Right lung (tissue), 10 donors: ENCODE measurements at places on chromosomes 11 and 22. TPM values are rescaled to one million over a fixed set of nuclear protein-coding genes. Genes with fewer than 3 reads are reported as not detected.

The FIBIN gene
- polyA plus RNA-seq = 11.1 TPM

DNA sequence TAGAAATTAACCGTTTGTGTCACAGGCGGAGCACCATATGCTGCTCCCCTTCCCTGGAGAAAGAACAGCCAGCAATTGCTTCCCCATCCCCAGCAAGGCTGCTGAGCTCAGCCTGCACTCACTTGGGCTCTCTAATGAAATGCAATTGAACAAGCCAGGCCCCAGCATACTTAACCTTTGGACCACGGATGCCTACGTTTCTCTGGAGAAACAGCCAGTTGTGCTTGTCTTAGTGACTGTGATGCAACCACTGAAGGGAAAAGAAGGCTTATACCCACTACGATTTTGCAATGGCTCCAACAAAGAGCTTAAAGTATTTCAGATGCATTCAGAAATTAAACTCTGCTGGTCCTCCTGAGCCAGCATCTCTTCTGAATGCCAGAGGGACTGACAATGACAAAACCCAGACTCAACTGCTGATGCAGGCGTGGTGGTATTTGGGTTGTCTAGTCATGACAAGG, 51.3 kb upstream of the SESN3 start:
- peak; percentile 42 for DNase-seq

- DNase-seq = no peak
Observed at GRCh38 chr11:76756341-76756741, 26.8 kb upstream of the TSKU start.

The GALNT18 gene
- 20.7 TPM for polyA plus RNA-seq

GRCh38 chr11:115665175-115665821, 161.1 kb upstream of the CADM1 start:
- DNase-seq = no peak

- DNase-seq = no peak
Observed at GRCh38 chr11:89922195-89922660, at the start of gene TRIM49D1. TRIM49D1 (minus strand) TSS chr11:89922245; CDS start chr11:89917710, 4,535 bp downstream.

- no peak for DNase-seq
Observed at GRCh38 chr11:35211952-35212351, 73.0 kb downstream of the CD44 start.
